Stimulated activated CD8-positive, alpha-beta memory T cell treated with anti-CD3 and anti-CD28 coated beads, Interleukin-4, amount 100 ng/mL, for 1 hour (primary cell): ENCODE measurements at places on chromosomes 12 and 14.

DNA sequence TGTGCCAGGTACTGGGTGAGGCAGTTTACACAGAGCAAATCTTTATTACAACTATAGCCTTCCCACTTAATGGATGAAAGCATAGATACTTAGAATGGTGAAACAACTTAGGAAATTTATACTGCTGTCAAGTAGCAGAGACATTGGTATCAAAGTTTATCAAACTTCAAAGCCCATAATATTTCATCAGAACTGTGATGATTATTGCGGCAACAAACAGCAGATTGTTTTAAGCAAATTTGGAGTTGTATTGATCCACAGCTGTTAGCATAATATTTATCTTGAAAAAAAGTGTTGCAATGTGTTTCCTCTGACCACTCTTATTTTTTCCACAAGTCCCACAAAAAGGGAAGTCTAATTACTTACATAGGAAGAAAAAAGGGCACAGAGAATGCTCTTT is 2.0 kb upstream of the SLCO1B3 start:
- no peak for DNase-seq

- DNase-seq: no peak
These were observed 57.0 kb upstream of the CERS5 start for GRCh38 chr12:50224026-50224692.

- no peak for DNase-seq
These were observed 47.8 kb downstream of the PEBP1 start for GRCh38 chr12:118183711-118184110.

DNA sequence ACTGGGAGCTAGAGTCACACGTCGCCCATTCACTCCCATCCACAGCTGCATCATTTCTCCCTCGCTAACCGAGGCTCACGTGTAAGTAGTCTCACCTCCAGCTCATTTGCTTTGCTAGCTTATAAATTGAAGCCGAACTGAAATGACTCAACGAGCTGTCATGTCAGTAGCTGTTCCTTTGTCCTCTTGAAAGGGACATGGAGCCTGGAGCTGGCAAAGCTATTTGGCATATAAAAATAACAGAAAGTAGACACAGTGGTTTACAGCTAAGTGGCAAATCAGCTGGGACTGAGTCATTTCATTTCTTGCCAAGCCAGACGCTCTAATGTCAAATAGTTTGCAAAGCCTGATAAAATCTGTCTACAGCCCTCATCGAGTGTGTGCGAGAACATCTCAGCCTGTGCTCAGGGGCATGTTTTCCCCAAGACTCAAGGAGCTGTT is 114.4 kb upstream of the TMEM233 start:
- no peak for DNase-seq

GRCh38 chr14:23402296-23403138 is 5.6 kb downstream of the MYH6 start:
- DNase-seq: no peak

GRCh38 chr12:93145086-93145485 is 216.0 kb upstream of the EEA1 start:
- no peak for DNase-seq

DNA sequence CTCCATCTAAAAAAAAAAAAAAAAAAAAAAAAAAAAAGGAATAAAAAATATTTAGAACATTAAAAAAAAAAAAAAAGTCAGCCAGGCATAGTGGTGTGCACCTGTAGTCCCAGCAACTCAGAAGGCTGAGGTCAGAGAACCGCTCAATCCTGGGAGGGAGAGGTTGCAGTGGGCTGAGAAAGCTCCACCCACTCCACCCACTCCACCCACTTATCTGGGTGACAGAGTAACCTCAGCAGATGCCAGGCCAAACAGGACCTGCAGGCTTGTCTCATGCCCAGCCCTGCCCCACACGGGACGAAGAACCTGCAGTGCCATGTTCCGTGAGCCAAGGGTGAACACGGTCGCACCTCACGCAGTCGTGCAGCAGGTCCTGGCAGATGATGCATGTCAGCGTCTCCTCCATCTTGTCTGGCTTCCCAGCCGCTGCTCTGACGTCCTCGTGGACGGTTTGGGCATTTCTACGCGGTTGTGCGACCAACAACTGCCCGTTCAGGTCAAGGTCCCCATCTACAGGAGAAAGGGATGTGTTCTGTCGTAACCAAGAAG is 28.6 kb downstream of the CHFR start:
- DNase-seq: no peak

DNA sequence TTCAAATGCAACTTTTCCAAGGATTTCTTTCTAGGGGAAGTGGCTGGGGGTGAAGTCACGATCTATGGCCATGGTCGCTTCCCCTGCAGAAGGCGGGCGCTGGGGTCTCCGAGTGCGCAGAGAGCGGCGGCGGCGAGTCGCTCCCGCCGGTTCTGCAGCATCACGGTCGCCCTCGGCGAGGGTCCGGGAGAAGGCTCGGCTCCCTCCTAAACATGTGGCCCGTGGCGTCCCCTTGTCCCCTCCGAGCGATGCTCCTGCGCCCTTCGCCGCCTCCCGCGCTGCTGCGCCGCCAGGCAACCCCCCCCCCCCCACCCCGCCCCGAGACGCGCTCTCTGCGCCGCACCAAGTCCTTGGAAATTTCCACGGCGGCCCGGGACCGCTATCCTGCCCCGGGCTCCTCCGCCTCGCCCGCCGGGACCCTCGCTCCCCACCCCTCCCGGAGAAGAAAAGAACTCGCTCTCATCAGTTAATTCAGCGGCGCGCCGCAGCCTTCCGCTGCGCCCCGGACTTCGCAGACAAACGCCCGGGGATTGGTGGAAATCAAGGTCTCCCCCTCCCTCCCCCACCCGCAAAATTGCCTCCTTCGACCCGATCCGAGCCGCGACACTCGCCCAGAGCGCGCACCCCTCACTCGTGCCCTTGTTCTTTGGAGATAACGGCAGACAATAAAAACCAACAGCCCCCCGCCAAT is at the start of gene ST8SIA1:
TSS of gene ST8SIA1 (minus strand) at position 298 of the 691 bp plus-strand sequence. CDS start 475 bp downstream, outside the sequence.
- DNase-seq: no peak

DNA sequence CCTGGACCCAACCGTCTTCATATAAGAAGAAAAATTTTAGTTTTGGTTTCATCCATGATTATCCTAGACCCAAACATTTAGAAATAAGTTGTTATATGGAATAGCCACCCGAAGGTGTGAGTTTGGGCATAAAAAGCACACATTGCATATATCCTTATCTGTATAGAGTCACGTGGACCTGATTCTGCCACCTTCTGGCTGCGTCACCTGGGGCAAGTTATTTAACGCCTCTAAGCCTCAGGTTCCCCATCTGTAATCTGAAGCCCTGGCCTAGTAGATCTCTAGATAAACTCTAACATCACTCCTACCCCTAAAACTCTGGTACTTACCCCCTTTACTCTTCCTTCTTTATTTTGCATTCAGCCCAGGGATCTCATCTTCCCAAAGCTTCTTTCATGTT is 14.3 kb upstream of the KRT5 start:
- no peak for DNase-seq

GRCh38 chr14:50964683-50965390 is 20.6 kb upstream of the PYGL start:
- no peak for DNase-seq

DNA sequence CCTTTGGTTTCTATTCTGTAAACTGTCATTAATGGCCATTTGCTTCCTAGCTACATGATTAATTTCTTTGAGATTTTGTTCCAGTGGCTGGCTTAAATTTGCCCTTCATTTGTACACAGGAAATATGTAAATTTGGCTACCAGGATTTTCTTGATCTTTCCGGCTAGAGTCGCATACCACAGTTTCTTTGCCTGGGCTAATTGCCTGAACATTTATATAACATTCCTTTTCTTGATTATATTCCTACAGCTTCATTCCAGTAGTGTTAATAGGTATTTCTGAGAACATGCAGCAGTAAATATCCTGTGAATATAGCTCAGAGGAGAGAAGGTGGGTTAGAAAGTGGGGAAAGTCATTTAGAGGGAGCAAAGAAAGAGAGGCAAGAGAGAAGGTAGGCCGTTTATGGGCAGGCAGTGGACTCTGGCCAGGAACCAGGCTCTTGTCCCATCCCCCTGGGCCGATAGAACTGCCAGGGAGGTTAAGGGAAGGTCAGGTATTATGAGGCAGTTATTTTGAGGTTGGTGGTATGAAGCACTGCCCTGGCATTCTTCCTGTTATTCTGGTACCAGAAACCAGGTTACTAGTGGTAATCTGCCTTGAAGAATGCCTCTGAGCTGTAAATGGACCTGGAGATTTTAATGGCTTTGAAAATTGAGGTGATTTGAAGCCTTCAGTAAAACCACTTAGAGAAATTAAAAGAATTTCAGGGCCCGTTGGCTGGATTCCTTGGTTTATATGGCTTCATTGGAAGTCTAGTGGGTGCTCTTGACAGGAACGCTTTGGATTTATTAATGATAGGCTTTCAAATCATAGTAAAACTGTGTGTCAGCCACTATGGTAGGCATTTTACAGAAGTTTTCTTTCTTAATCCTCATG is 4.4 kb downstream of the RNF10 start:
- DNase-seq: no peak

- no peak for DNase-seq
These were observed at the start of gene ATN1 for GRCh38 chr12:6927379-6928021. TSS of gene ATN1 (plus strand) at chr12:6927959. CDS start at chr12:6934002, 6,043 bp downstream.

- no peak for DNase-seq
These were observed 84.7 kb downstream of the HECTD1 start for GRCh38 chr14:31122921-31123320.

DNA sequence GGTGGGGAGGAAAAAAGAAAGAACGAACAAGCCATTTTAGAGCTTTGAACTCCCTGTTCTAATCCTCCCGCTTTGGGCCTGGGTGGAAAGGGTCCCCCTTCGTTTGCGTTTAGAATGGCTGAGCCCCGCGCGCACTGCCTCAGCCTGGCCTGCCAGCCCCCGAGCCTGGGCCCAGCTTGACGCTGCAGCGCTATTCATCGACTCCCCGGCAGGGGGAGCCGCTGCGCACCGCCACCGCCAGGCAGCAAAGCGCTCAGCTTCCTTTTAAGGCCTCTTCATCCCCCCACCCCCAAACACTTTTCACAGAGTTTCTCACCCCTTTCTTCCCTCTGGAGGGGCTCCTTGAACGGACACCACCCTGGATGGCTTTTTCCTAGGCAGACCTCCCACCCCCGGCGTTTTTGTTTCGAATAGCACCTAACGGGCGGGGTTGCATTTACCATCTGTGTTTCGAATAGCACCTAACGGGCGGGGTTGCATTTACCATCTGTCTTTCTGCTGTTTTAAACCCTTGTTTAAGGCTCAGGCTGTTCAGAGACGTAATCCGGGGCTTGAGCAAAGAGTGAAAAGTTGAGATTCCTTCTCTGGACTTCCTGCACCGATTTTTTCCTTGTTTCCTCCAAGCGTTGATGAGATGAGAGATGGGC is 56.4 kb upstream of the PIWIL1 start:
- DNase-seq: no peak

GRCh38 chr12:51970904-51971646 is 19.6 kb downstream of the ACVR1B start:
- no peak for DNase-seq

DNA sequence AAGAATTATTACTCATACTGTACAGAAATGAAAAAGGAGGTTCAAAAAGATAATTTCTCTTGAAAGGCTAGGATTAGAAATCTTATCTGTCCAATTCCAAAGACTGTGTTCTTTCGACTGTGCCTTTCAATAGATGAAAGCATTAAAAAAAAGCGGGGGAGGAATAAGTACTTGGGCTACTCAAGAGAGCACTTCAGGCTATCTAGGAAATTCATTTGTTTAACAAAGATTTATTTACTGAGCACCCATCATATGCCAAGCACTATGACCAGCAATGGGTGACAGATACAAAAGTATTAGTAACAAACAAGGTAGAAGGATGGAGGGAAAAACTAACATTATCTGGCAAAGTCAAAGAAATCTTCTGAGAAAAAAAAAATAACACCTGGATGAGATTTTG is 37.4 kb downstream of the SENP1 start:
- DNase-seq: no peak

DNA sequence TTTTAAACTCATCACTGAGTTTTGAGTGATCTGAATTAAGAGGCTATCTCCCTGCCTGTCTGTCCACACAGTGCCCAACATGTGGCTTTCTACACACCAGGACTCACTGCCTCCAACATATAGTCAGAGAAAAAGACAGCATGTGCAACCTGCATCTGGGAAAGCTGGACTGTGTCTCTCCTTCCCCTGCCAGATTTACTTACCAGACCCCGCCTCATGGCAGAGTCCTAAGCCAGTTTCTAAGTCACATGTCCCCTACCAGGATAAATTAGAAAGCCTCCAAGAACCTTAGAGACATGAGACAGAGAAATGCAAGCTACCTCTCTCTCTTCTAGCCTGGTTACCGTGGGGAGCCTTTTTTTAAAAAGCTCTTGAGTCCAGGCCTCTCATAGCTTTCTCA is 2.7 kb upstream of the HDAC7 start:
- no peak for DNase-seq

- no peak for DNase-seq
These were observed 13.6 kb downstream of the EP400 start for GRCh38 chr12:131963381-131963780.

DNA sequence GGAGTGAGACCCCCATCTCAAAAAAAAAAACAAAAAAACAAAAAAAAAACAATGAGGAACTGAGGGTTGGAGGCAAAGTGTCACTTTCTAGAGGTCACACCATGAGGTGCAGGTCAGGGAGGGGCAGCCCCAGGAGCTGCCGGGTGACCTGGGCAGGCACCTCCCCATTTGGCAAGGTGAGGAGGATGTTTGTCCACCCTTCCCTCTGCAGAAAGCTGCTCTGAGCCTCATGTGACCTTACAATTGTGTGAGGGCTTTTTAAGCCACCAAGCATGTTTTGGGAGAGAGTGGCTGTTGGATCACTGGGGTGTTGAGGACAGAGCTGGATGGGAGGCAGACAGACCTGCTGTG is 49.6 kb downstream of the FOXN4 start:
- DNase-seq: no peak

GRCh38 chr12:116039081-116039480 is 238.4 kb downstream of the MED13L start:
- DNase-seq: no peak

DNA sequence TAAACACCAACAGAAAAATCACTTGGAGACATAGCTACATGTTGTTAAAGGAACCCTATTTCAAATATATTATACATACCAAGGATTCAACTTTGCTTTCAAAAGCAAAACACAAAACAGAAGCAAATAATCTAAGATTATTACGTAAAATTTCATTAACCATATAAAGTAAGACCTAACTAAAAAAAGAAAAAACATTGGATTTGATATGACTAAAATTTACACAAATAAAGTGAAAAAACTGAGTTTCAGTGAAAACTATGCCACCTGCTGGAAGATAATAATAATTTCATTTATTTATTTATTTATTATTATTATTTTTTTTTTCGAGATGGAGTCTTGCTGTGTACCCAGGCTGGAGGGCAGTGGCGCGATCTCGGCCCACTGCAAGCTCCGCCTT is 45.2 kb downstream of the WDHD1 start:
- no peak for DNase-seq

GRCh38 chr14:54369343-54369742 is 27.5 kb upstream of the CDKN3 start:
- no peak for DNase-seq
